ENCODE measurements at places on chromosomes 3 and 15.

GRCh38 chr3:148005456-148005855 is 596.3 kb downstream of the ZIC1 start:
- no peak for DNase-seq

GRCh38 chr3:151800431-151800830 is 13.5 kb upstream of the AADAC start:
- no peak for DNase-seq

- no peak for DNase-seq
Measured at GRCh38 chr3:119781330-119782198, at the start of gene NR1I2. NR1I2 (plus strand) TSS chr3:119782101.

DNA sequence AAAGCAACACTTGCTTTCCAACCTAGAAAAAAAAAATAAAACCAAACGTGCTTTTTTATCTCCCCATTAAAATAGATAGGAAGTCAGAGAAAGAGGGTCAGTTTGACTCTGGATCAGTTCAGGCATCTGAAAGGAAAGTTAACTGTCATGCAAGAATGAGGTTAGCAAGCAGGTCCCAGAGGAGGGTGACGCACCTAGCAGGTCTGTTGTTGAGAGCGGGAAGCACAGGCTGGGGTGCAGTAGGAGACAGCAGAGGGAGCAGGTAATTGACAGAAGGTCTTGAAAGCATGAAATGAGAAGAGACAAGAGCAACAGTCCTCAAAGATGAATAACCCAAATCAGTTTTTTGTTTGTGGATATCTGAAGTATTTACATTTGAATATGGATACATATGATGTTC is 82.5 kb downstream of the ANO10 start:
- no peak for DNase-seq

GRCh38 chr3:125615256-125615655 is 20.0 kb upstream of the OSBPL11 start:
- no peak for DNase-seq

GRCh38 chr3:194723846-194724618 is 38.3 kb downstream of the FAM43A start:
- DNase-seq: no peak

GRCh38 chr3:13045241-13045903 is 27.9 kb downstream of the IQSEC1 start:
- DNase-seq: no peak

GRCh38 chr3:183396662-183397391 is 31.6 kb downstream of the MCF2L2 start:
- DNase-seq: no peak

GRCh38 chr15:51796847-51797401 is 32.5 kb upstream of the TMOD3 start:
- no peak for DNase-seq

GRCh38 chr3:134737516-134737915 is 57.5 kb upstream of the EPHB1 start:
- DNase-seq: no peak

GRCh38 chr3:2544212-2544611 is 445.5 kb downstream of the CNTN4 start:
- no peak for DNase-seq

- DNase-seq: no peak
Measured at GRCh38 chr15:33964665-33965040, 3.6 kb upstream of the CHRM5 start.

DNA sequence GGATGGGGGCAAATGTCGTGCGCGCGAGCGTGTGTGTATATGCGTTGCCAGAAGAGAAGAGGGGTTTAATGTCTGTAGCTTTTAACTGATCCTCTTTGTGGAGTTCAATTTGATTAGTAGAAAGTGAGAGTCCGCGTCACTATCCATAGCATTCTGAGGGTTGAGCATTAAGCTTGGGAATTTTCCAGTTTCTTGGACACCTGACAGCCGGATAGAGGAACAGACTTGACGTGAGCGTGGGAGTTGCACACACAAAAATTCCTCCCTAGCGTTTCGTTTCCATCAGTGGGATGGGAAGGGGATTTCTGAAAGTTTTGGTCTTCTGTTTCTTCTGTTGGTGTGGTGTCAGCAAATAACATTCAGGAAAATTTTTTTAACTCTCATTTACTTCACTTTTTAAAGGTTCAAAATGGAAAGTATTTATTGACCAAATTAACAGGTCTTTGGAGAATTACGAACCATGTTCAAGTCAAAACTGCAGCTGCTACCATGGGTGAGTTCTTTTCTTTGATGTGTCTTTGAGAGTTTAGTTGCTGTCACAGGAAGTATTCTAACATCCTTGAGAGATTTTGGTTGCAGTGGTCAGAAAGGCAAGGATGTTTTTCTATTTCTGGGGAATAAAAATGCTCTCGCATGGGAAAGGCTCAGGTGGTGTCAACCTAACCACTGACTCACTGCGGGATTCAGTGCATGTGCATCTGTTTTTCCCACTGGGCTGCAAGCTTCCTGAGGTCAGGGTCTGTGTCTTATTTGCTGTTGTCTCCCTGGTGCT is 841 bp downstream of the POGLUT1 start:
- DNase-seq: no peak

DNA sequence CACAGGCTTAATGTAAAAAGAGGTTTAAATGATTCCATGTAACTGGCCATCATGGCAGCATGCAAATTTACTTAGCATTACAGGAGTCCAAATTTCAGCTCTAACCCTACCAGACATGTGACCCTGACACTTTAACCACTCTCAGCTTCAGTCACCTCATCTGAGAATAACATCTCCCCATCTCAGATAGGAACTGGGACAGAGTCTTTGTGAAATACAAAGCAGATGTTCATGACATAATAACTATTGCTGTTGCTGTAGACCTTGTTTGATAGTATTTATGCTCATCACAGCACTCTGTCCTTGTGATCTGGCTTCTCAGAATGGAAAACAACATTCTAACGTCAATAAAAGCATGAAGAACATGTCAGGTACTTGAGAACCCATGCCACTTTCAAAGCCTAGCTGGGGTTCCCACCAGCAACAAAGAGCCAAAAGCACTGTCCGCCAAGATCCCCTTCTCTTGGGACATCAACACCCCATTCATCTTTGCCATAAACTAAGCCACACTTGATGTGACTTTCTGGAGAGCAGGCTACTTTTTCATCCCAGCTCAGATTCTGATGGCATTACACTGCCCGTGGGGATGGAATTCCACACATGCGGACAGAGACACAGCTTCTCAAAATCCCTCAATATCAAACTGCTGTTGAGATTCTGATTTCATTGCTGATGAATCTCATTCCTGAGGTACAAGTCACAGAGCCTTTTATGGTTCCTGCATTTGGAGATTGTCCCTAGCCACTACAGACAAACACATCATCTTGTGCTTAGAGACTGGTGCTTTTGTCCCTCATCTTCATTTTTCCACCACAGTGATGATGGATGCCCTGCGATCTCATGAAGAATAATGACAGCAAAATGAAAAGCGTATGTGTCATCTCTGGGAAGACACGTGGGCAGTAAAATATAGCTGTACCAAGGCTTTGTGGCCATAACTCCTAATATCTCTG is 202.7 kb downstream of the TNIK start:
- no peak for DNase-seq

DNA sequence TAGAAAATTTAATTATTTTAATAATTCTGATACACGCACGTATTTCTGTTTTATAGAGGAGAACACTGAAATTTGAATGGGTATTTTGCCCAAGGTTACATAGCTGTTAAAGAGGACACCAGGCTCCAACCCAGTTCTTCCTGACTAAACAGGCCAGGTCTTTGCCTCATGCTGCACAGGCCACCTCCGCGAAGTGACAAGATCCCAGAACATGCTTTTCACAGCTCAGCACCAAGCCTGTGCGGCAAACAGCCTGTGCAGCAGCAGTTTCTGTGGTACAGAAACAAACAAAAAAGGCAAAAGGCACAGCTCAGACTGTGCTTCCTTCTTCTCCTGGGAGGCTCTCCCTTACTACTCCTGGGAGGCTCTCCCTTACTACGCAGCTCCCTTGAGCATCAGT is 6.5 kb downstream of the FOXL2 start:
- no peak for DNase-seq

GRCh38 chr3:169528289-169528688 is 135.2 kb downstream of the MECOM start:
- no peak for DNase-seq

DNA sequence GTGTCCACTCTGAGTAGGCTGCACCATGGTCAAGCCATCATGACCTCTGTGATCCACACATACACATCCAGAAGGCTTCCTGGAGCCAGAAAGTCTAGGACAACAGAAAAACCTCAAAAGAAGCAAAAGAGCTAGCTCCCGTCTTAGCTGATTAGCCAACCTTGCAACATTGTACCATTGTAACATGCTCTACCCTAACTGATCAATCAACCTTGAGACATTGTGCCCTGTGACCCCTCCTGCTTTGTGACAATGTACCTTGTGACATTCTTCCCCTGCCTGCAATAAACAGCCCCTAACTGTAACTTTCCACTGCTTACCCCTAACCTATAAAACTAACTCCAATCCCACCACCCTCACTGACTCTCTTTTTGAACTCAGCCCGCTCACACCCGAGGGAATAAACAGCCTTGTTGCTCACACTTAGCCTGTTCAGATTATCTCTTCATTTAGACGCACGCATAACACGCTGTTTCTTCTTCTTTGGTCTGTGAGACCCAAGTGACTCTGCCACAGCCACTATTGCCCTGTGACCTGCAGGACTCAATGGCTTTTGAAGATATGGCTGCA is 1104.6 kb downstream of the OTOL1 start:
- no peak for DNase-seq

- no peak for DNase-seq
Measured at GRCh38 chr15:52383100-52383588, 87.5 kb upstream of the MYO5C start.

DNA sequence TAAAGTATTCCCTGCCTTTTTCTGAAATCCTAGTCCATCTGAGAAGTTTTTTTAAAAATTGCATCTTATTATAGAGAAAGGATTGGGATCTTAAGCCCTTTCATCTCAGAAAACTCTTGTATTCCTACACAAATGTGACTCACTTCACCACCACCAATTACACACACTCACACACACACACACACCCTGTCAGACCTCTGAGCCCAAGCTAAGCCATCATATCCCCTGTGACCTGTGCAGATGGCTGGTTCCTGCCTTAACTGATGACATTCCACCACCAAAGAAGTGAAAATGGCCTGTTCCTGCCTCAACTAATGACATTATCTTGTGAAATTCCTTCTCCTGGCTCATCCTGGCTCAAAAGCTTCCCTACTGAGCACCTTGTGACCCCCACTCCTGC is 1181.9 kb downstream of the ROBO2 start:
- no peak for DNase-seq

DNA sequence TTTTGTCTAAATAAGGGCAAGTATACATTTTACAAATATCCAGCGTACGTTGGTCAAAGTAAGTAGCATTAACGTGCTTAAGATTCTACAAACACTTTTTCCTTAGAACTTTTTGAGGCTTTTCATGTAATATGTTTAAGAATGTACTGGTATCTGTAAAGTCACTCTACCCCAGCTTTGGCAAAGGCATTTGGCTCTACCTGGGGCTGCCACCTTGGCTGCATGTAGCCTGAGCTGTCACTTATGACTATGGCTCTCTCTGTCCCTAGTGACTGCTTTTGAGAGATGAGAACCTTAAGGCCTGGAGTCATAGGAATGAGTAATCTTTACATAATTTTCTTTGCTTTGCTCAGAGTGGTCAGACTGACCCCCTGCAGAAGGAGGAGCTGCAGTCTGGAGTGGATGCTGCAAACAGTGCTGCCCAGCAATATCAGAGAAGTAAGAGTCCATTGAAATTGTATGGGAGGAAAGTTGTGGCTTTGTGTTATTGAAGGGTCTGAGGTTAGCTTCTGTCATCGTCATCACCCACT is 61.2 kb downstream of the IQGAP1 start:
- no peak for DNase-seq

- DNase-seq: no peak
Measured at GRCh38 chr15:41594801-41595746, 36.1 kb downstream of the TYRO3 start.

DNA sequence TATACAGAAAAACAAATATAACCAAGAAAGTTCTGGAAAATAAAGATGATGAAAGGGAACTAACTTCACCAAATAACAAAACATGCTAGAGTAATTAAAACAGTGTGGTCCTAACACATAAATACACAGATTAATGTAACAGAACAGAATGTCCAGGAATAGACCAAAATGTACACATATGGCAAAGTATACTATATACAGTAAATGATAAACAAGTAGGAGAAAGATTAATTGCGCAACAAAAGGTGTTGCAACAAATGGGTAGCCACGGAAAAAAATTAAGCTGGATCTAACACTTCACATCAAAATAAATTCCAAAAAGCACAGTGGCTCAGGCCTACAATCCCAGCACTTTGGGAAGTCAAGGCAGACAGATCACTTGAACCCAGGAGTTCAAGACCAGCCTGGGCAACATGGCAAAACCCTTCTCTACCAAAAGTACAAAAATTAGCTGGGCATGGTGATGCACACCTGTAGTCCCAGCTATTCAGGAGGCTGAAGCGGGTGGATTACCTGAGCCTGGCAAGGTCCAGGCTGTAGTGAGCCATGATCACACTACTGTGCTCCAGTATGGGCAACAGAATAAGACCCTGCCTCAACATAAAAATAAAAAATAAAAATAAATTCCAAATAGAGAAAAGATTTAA is 19.8 kb downstream of the SCAP start:
- no peak for DNase-seq

DNA sequence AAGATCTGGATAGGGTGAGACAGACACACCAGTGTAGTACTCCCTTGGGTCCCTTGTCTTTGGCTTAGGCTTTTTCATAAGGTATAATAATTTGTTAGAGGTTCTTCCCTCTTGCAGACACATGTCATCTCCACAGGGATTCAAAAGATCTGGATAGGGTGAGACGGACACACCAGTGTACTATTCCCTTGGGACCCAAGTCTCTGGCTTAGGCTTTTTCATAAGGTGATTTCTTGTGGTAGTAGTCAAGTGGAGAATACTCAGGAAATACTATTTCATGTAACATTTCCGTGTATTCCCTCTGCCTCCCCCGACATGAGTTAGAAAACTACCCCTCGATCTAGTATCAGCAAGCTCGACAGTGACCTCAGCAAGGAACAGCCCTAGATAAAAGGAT is 954 bp upstream of the MAPKBP1 start:
- no peak for DNase-seq

GRCh38 chr3:55455915-55456314 is 31.2 kb downstream of the WNT5A start:
- DNase-seq: no peak

- no peak for DNase-seq
Measured at GRCh38 chr3:140440446-140440845, 237.4 kb upstream of the TRIM42 start.

DNA sequence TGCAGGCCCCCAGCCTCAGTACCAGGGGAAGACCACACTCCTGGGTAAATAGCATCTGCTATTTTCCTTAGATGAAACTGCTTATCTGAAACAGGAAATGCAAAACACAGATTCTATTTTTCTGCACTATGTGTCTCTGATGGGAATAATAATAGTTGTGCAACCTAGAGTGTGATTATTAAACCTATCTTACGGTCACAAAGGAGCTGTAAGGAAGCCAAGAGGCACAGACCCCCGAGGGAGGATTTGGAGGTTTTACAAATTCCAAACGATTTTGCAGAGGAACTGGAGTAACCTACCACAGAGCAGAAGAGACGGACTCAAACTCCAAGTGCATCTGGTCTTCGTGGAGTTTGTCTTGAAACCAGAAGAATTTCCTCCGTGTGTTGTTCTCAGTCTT is 14.1 kb upstream of the APOD start:
- no peak for DNase-seq

GRCh38 chr3:132554437-132554836 is 42.6 kb upstream of the ACKR4 start:
- no peak for DNase-seq

Data from endothelial cell (in vitro differentiated cells).